ENCODE measurements at places on chromosomes 13 and 19.

DNA sequence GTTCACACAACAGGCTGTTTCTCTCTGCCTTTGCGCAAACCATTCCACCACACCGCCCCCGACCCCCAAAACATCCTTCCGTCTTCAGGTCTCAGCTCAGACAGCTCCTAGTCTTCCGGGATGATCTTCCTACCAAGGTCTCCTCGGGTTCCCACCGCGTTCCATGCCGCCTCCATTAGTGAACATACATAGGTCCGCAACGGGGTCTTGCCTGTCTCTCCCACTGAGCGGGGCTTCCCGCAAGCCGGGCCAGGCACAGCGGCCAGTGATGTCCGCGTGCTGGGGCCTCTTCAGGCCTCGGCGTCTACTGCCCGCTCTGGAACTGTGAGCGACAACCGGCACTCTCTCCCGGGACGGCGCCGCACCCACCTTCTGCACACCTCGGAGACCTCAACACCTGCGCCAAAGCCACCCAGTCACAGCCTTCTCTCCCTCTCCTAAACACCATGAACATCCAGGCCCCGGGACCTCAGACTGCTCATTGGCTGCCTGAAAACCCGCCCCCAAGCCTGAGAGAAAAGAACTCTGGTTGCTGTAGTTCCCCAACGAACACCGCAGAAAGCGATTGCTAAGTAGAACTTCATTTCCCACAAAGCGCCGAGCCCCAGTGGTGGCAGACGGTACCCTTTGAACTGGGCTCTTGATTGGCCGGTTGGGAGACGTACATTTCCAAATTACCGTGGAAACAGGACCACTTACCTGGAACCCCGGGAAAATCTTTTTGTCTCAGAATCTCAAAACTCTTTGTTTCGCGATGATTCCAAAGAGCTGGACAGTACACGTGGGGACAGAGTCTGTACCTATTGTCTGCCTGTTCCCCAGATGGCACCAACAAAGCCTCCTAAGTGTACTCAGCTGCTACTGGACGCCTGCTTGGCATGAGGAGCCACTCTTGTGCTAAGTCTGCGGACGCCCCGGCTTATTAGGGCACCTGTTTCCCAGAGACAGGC, 9.5 kb downstream of the DYRK1B start:
- DNase-seq, result peak; percentile 78

GRCh38 chr19:32471095-32471494, 65.5 kb downstream of the DPY19L3 start:
- no peak for DNase-seq

DNA sequence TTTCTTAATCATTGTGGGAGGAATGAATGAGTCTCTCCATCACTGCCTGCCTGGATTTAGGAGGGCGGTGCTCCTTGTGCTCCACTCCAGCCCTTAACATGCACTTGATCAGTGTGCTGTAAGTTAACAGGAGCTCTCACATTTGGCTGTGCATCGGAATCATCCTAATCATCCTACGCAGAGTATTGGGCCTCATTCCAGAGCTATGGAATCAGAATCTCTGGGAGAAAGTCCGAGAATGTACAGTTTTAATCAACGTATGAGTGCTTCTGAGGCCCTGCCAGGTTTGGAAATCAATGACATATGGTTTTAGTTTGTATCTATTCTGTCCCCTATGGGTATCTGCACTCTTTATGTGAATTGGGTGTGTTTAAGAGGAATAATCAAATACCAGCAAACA, 34.9 kb upstream of the DCLK1 start:
- DNase-seq, result no peak

DNA sequence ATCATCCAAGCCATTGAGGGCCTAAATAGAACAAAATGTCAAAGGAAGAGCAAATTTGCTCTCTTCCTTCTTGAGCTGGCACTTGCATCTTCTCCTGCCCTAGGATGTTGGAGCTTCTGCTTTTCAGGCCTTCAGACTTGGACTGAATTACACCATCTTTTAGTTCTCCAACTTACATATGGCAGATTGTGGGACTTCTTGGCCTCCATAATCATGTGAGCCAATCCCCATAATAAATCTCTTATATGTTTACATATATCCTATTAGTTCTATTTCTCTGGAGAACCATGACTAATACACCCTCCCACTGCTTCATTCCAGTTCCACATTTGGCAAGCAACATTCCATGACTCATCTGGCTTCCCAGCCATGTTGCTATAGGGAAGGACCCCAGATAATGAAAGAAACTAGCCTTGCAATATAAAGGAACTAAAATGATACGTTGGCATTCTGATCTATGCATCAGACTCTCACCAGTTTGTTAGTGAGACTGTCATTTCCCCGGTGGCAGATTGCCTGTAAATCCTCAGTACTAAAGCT, 11.0 kb upstream of the ACOD1 start:
- no peak for DNase-seq

- DNase-seq, result no peak
Observed at GRCh38 chr13:100208626-100209025, 119.7 kb downstream of the PCCA start.
